ENCODE measurements at places on chromosomes 3 and 15.

GRCh38 chr3:189212681-189213080 is 40.9 kb downstream of the TPRG1 start:
- DNase-seq, result no peak

- DNase-seq, result no peak
These were observed 43.3 kb upstream of the TOP2B start for GRCh38 chr3:25708036-25708435.

DNA sequence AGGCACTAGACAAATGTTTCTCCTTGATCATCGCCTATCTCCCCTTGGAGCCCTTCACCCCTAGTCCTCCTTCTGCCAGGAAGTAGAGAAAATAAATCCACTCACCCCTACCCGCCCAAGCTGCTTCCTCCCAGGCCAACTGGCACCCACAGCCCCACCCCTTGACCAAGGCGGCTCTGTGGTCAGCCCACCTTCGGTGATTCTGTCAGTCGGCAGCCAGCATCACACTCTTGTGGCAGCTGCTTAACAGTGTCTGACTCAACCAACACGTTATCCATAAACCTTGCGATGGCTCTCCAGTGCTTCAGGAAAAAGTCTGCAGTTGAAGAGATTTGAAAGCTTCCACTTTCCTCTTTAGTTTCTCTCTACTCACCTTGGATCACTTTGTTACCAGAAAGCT is 7.6 kb downstream of the SHF start:
- no peak for DNase-seq

- no peak for DNase-seq
These were observed 144.6 kb downstream of the RORA start for GRCh38 chr15:61084472-61084871.

GRCh38 chr3:169662132-169662842 is 1.2 kb downstream of the MECOM start:
- no peak for DNase-seq

DNA sequence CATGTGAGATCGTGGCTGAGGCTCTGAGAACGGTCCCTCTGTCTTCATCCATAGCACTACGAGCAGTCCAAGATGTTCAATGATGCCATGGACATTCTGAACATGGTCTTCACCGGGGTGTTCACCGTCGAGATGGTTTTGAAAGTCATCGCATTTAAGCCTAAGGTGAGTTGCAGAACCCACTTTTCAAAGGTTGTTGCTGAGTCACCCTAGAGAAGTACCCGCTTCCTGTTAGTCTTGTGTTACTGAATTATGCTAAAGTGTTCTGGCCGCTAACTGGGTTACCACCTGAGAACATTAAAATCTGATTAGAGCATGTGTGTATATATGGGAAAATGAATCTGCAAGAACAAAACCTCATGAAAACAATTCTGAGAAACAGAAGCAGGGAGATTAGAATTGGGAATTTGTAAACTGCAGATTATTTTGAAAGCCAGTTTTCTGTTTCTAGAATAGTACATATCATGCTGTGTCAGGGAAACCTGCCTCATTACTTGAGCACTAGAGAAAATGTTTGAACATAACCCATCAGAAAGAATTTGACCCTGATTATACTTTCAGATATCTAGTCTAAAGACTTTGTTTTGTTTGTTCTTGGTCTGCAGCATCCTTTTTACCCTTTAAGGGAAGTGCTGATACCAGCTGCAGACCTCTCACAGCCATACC is 92.6 kb downstream of the CHDH start:
- no peak for DNase-seq

- DNase-seq, result no peak
These were observed 326.6 kb upstream of the ALCAM start for GRCh38 chr3:105040026-105040622.

- no peak for DNase-seq
These were observed 708 bp upstream of the GCHFR start for GRCh38 chr15:40762919-40763800.

- no peak for DNase-seq
These were observed 99.0 kb downstream of the ZPLD1 start for GRCh38 chr3:102533784-102534183.

DNA sequence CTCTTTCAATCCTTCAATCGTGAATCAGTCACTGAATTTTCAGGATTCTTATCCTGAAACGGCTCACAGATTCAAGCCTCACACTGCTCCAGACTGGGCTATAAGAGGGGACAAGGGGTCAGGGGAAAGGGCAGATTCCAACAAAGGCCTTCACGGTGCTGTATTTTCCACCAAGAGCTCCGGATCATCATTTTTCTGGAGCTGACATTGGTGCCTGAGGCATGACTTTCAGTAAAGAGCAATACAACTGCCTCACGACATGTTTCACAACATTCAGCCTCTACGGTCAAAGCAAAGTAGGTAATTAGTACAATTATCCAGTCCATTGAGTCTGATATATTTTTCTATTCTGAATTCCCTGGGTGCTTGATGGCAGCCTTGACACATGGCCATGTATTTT is 185.0 kb upstream of the PRICKLE2 start:
- DNase-seq, result no peak
